T follicular helper cell (primary cell): ENCODE measurements at places on chromosomes 4 and X.

DNA sequence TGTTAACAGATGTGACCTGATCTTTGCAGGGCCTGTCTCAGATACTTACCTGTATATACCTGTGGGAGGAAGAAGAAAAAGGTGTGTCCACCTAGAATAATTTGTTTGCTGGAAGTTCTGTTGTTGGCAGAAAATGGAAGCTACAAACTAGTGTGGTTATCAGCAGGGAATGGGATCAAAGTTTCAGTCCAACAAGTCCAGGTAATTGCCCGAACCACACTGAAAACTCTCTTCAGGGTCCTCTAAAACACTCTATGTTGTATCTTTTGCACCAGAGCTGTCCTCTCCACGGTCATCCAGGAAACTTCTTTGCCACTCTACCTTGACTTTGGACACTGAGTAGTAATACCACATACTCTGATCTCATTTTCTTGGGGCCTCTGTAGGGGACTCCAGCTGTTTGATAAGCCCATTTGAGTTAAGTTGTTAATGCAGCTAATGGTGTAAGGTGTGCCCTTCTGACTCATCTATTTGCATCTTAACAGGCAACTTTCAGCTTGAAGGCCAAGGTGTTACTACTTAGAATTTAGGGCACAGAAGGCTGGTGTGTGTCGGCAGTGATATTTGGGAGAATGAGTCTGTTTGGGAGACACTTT, 38.7 kb upstream of the GATB start:
- no peak for DNase-seq

DNA sequence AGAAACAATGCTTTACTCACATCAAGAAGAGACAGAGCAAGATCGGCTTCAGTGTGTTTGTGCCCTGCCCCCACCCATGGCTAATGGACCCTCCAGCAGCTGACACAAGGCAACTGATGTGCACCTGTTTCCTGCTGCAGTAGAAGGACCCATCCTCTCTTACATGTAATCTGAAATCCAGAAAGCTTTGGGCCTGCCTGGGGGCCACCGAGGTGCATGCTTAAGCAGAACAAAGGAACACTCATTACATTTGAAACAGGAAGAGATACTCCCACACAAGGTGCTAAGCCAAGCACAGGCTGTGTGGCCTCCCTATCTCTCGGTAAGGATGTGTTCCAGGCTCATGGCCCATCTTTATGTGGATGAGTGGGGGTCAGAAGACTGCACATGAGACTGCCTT, 338.0 kb downstream of the SPOCK3 start:
- no peak for DNase-seq

GRCh38 chr4:28675582-28675981, 1814.9 kb downstream of the STIM2 start:
- DNase-seq: no peak

DNA sequence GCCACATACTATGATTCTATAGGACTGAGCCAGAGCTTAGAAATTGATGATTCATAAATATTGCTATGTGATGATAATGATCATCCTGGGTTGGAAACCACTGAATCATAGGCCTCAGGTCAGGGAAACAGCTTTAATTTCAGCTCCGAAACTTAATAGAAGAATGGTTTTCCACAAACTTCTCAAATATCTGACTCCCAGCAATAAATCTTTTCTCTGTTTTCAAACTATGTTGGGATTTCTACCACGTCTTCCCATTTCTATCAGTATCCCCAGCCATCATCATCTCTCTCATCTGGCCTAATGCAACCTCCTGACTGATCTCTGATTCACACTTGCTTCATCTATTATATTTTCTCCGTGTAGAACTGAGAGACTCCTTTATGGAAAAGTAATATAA, 521.8 kb upstream of the AGA start:
- no peak for DNase-seq

DNA sequence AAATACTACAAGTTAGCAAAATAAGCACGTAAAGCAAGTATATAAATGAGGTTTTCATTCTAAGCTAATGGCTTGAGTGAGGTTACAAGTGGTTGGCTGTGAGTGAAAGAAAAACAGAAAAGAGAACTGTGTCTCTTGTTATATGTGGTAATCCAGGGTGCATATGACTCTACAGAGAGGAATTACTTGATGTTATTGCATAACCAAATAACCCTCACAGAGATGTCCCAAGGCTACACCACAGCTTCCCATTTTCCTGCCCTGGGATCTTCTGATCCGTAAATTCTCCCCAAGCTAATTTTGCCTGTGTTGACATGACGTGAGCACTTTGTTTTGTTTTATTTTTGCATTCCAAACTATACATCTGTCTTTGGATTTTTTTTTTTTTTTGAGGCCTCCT, 470.0 kb upstream of the INTU start:
- DNase-seq: no peak

DNA sequence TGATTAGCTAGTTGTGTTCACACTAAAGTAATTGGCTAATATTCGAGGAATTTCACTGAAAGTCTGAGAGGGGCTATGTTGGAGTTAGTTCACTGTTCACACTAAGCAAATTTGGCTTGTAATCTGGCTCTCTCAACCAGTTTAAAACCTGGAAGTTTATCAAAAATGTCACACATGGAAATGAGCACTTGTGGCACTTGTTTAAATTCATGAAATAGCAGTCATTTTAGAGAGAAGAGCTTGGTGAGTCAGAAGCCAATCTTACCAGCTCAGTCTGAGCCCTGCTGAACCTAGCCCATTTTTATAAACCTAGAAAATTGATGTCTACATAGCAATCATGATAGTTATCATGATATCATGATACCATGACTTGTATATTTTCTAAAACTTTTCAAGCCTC, 90.7 kb upstream of the JADE1 start:
- DNase-seq: no peak

GRCh38 chrX:47568656-47569295, 7.8 kb downstream of the ARAF start:
- DNase-seq: no peak

- no peak for DNase-seq
Measured at GRCh38 chrX:40152741-40153344, 55.1 kb upstream of the BCOR start.

DNA sequence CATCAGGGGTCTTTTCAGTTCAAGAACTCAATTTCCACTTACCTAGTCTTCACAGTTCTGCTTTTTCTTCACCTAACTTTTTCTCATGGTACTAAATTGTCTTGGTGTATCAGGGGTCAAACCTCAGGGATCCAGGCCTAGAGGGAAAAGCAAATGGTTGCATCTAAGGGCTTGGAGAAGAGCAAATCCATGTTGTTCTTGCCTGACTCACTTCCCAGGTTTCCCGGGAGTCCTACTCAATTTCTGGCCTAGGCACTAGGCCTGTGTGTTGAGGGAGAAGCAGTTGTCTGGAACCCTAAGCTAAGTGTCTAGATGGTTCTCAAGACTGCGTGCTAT, 191.9 kb upstream of the STK26 start:
- no peak for DNase-seq

GRCh38 chr4:108649863-108650211, 562 bp upstream of the OSTC start:
- DNase-seq: no peak

- DNase-seq: no peak
Measured at GRCh38 chrX:43633757-43634156, 22.3 kb upstream of the MAOA start.

DNA sequence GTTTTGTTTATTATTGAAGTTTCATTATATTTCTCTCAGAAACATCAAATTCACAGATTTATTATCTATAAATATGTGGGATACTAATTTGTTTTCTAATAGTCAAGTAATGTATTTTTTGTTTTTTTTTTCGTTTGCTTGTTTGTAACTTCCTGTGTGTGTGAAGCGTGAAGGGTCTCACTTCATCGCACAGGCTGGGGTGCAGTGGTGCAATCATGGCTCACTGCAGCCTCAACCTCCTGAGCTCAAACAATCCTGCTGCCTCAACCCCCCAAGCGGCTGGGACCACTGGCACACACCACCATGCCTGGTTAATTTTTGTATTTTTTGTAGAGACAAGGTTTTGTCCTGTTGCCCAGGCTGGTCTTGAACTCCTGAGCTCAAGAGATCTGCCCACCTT, 55.1 kb downstream of the SH3RF1 start:
- no peak for DNase-seq

- DNase-seq: no peak
Measured at GRCh38 chr4:913280-913618, 18.9 kb downstream of the GAK start.
